Upper lobe of left lung (tissue), 6 donors: ENCODE measurements at places on chromosomes 5 and 9. TPM values are rescaled to one million over a fixed set of nuclear protein-coding genes. Genes with fewer than 3 reads are reported as not detected.

DNA sequence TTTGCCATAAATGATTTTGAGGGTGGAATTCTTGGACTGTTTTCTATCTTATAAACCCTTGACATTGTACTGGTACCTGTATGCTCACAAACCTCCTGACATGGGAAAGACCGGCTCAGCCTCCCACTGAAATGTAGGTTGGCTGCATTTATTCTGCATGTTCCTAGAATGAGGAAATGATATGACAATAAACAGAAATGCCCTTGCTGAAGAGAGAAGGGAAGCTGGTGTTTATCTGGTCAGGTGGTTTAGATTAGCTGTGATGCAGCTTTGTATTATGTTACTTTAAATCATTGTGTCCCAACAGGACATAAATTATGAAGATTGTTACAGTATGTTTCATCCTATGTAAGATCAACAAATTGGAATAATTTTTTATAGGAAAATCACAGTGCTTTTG is 23.1 kb upstream of the CATSPER3 start:
- no peak for DNase-seq

GRCh38 chr5:145433077-145433476 is 402.1 kb downstream of the PRELID2 start:
- no peak for DNase-seq

GRCh38 chr5:135880278-135880677 is 15.4 kb downstream of the IL9 start:
- DNase-seq: no peak

GRCh38 chr9:27209034-27209433 is 87.9 kb downstream of the EQTN start:
- no peak for DNase-seq

NSA2 gene
- total RNA-seq: 42.8 TPM

- DNase-seq: no peak
Measured at GRCh38 chr5:88660264-88660946, 222.6 kb downstream of the MEF2C start.

DNA sequence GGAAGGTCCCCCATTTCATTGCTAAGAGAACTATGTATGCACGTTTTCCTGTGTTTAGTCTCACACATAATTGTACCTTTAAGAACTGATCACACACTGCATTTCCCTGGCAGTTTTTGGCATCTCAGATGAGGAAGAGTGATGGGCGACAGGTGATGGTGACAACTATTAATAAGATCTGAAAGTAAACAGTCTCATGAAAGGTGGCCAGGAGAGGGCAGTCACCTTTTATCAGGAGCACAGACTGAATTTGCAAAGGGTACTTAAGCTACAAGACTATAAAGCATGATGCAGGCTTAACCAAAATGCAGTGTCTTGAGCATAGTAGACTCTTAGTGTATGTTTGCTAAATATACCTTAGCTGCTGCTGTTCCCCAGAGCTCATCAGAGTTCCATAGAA is 91.5 kb downstream of the GHR start:
- DNase-seq: no peak
